ELF-1 (cell line): ENCODE measurements at places on chromosomes 7 and 10.

- no peak for DNase-seq
Observed at GRCh38 chr7:39446546-39446945, 119.7 kb upstream of the YAE1 start.

GRCh38 chr7:147321504-147321903, 1204.9 kb downstream of the CNTNAP2 start:
- no peak for DNase-seq

GRCh38 chr7:117249696-117250095, 73.2 kb downstream of the WNT2 start:
- no peak for DNase-seq

DNA sequence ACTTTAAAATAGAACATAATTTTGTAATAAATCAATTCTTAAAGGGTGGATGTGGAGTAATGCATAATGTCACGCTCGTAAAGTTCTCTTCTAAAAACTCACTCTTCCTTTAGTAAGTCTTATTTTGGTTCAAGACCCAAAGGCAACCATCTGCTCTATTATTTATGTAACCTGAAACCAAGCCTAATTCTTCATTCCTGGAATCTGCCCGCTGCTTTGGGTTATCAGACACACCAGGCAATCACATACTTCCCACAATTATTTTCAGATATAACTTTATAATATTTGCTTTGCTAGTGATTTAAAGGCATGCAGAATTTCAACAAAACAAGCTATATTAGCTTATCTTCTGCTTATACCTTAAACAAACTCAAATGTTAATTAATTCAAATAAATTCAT, 39.0 kb downstream of the RAB11FIP2 start:
- DNase-seq, result no peak

DNA sequence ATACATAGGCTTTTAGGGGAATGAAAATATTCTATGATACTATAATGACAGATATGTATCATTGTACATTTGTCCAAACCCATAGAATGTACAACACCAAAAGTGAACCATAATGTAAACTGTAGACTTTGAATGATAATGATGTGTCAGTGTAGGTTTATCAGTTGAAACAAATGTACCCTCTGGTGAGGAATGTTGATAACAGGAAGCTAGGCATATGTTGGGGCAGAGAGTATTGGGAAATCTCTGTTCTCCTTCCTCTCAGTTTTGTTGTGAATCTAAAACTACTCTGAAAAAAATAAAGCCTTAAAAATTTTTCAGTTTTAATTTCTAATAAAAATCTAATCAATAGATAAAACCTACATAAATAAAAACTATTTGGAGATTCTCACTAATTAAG, 36.9 kb downstream of the C1GALT1 start:
- no peak for DNase-seq

- no peak for DNase-seq
Observed at GRCh38 chr10:49150426-49150825, 16.6 kb upstream of the FAM170B start.

- DNase-seq, result no peak
Observed at GRCh38 chr10:47336387-47337134, 11.6 kb upstream of the RBP3 start.

GRCh38 chr7:71236230-71237105, 104.5 kb downstream of the GALNT17 start:
- DNase-seq, result peak; percentile 52

DNA sequence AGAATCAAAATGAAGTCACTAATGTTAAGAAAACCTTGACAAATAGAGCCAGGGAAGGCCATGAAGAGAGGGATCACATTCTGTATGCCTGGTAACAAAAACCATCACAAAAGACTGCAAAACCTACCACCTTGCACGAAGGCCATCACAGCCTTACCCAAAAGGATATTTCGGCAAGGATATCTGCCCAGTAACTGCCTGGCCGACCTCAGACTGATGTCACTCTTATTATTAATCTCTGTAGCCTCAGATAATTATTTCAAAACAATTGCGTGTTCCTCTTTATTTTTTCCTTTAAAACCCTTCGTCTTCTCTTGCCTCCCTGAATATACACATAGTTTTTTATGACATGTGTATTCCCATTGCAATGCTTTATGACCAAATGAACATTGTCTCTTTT, 52.5 kb downstream of the CDC14C start:
- DNase-seq, result no peak

- no peak for DNase-seq
Observed at GRCh38 chr7:15929411-15929810, 242.9 kb upstream of the MEOX2 start.

DNA sequence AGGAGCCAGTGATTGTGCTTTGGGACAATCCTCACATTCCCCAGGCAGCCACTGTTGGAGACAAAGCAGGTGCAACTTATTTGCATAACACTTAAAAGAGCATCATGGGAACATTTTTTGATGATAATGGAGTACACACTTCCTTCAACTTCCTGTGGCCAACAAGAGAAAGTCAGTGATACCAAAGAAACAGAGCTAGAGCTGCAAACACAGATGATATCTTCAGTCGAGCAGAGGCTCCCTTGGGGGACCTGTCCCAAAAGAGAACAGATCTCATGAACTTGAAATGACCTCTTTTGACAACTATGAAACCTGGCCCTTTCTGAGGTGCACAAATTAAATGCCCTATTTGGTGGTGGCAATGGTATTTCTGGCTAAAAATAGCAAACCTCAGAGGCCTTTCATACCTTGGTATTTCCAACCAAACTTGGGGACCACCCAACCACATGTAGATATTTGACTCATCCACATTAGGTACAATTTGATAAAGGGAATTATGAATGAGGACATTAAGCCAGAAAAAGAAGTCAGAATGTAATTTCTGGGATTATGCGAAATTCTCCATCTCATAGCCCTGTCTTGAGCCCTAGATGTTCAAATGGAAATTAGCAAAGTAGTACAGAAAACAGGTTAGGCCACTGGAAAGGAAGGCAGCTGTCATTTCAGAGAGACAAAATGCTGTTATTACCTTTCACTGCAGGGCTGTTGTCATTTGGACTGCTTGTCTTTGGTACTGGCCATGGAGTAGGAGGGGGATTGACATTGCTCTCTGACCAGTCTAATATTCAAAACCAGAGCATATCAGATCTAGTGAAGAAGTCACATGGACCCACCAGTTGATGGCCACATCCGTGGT, 146.2 kb downstream of the ICA1 start:
- DNase-seq, result no peak

GRCh38 chr7:47529826-47530555, 51.9 kb downstream of the TNS3 start:
- DNase-seq, result no peak

GRCh38 chr10:91742229-91742628, 56.0 kb upstream of the TNKS2 start:
- no peak for DNase-seq

DNA sequence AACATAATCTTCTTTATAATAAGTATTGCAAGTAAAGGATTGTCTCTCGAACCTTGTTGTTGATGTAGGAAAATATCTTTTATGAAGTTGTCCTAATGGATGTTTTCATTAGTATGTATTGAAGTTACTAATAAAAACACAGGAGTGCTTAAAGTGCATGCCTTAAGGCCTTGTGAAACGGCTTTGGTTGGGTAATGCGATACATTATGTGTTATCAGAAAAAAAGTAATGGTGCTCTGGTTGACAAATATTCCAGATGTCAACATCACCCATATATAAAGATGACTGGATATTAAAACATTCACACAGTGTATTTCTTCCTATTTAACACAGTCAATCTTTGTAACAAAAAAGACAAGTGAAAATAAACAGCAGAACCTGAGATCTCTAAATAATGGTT, 310.7 kb downstream of the PRKG1 start:
- no peak for DNase-seq

DNA sequence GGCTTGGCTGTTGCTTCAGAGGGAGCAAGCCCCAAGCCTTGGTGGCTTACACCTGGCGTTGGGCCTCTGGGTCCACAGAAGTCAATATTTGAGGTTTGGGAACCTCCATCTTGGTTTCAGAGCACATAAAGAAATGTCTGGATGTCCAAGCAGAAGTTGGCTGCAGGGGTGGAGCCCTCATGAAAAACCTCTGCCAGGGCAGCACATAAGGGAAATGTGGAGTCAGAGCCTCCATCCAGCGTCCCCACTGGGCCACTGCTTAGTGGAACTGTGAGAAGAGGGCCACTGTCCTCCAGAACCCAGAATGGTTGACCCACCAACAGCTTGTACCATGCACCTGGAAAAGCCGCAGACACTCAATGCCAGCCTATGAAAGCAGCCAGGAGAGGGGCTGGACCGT, 573.5 kb upstream of the ZWINT start:
- DNase-seq, result no peak

DNA sequence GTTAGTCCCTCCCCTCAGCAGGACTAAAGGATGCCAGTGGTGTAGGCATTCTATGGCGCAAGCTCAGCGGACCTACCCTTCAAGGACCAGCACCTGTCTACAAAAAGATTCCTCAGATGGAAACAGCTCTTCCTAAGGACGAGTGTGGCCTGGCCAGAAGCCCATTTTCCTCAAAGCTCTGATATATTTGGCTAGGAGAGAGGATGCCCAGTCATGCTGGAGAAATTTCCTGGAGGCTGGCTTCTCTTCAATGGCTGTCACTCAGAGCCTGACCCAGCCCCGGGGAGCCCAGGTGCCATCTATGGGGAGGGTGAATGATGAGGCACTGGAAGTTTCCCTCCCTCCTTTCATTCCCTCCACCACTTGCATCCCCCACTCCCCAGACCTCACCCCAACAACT, 111.5 kb downstream of the PLXNA4 start:
- DNase-seq, result no peak

GRCh38 chr10:48456808-48457761, 147.8 kb downstream of the ARHGAP22 start:
- no peak for DNase-seq
